Stimulated activated CD8-positive, alpha-beta memory T cell treated with anti-CD3 and anti-CD28 coated beads, Interleukin-15, amount 100 ng/mL, for 1 hour (primary cell): ENCODE measurements at places on chromosomes 13 and 19.

DNA sequence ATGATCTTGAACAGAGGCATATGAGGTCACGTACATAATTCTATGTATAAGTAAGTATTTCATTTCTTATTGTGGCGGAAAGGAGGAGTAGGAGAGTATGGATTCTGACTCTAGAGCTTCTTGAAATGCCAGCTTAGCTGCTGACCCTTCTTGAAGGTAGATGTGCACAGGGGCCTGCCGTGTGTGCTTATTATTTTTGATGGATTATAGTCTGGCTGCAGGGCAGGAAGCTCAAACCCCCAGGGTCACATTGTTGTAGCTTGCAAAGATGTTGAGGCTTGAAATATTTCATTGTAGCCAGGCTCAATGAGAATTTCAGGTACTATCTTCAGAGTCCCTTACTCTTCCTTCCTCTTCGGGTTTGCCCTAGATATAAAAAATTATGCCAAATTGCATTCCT is 418.8 kb downstream of the OLFM4 start:
- no peak for DNase-seq

DNA sequence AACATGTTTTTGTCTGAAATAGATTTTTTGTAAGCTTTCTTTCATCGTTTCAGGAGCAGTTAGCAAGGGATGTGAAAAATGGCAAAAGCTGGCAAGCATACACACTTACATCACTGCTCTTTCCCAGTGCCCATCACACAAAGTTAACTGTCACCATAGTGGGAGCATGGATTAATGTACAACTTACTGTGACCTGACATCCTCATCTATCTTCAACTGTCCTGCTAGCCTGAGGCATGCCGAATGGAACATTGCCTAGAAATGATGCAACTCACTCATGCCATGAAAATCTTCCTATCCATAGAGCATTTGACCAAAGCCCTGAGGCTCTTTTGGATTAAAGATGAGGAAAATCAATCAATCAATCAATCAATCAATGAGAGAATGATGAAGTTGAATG is 491.7 kb upstream of the SLC10A2 start:
- no peak for DNase-seq

DNA sequence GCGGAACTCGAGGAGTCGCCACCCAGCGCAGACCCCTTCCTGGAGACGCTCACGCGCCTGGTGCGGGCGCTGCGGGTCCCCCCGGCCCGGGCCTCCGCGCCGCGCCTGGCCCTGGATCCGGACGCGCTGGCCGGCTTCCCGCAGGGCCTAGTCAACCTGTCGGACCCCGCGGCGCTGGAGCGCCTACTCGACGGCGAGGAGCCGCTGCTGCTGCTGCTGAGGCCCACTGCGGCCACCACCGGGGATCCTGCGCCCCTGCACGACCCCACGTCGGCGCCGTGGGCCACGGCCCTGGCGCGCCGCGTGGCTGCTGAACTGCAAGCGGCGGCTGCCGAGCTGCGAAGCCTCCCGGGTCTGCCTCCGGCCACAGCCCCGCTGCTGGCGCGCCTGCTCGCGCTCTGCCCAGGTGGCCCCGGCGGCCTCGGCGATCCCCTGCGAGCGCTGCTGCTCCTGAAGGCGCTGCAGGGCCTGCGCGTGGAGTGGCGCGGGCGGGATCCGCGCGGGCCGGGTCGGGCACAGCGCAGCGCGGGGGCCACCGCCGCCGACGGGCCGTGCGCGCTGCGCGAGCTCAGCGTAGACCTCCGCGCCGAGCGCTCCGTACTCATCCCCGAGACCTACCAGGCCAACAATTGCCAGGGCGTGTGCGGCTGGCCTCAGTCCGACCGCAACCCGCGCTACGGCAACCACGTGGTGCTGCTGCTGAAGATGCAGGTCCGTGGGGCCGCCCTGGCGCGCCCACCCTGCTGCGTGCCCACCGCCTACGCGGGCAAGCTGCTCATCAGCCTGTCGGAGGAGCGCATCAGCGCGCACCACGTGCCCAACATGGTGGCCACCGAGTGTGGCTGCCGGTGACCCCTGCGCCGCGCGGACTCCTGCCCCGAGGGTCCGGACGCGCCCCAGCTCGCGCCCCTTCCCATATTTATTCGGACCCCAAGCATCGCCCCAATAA is 2.3 kb downstream of the AMH start:
- DNase-seq = no peak

DNA sequence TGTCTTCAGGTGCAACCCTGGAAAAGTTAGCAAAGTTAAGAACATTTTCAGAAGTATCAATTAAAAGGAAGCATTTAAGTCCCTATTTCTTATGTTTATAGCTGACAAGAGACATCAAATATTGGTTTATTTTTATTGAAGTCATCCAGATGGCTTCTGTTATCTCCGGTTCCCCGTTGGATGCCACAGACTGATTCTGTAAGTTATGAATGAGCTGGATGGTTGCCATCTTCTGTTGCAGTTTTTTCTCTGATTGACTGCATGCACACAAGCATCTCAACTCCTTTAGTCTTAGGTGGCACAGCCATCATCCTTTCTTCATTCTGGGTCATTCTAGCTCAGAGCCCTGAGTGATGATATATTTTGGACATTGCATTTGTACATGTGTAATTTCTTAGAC is 10.6 kb upstream of the OXGR1 start:
- no peak for DNase-seq

DNA sequence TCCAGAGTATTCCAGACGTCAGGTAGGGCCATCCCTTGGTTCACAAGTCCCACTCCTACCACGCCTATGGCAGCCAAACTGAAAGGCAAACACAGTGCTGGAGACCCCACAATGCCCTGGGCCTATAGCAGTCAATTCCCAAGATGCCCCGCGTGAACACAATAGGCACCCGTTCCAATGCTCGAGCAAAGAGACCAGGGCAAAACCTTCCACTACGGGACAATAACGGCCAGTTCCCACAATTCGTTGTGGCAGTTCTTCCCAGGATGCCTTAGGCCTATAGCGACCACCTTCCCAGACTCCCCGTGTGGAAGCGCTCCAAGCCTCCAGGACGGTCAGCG is 538 bp downstream of the ZNF428 start:
- no peak for DNase-seq

- DNase-seq = no peak
Measured at GRCh38 chr19:6752256-6753177, 13.0 kb downstream of the TRIP10 start.

DNA sequence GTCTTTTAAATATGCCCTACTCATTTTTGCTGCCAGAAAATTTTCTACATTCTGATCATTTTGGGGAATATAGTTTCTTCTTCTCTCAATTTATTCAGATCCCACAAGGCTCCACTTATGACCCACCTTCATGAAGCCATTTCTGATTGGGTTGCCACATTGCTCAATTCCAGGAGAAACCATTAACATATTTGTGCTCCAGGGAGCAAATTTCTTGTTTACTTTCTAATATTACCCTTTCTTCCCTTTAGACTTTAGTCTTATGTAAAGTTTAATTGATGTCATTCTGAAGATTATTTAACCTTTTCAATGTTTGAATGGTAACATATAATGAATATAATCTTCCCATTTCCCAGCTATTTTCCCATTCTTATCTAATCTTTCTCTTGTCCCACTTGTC is 331.8 kb downstream of the ITGBL1 start:
- no peak for DNase-seq
